Stimulated activated CD4-positive, alpha-beta T cell treated with anti-CD3 and anti-CD28 coated beads, Interleukin-1b, Interleukin-23, amount 100 ng/mL, for 1 hour (primary cell): ENCODE measurements at places on chromosomes 1 and 21.

GRCh38 chr21:45513741-45514310 lies 28.4 kb downstream of the SLC19A1 start:
- DNase-seq = no peak

- no peak for DNase-seq
Measured at GRCh38 chr1:173488001-173488400, 10.9 kb downstream of the PRDX6 start.

DNA sequence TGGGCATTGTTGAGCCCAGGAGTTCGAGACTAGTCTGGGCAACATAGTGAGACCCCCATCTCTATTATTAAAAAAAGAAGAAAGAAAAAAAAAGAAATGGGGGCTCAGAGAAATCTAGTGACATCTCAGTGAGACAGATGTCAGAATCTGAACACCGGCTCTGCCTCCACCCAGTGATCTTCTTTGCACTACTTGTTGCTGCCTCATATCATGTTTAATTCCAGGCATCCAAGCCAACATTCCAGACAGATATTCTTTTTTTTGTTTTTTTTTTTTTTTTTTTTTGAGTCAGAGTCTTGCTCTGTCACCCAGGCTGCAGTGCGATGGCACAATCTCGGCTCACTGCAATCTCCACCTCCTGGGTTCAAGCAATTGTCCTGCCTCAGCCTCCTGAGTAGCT lies 5.0 kb upstream of the ARL8A start:
- no peak for DNase-seq

DNA sequence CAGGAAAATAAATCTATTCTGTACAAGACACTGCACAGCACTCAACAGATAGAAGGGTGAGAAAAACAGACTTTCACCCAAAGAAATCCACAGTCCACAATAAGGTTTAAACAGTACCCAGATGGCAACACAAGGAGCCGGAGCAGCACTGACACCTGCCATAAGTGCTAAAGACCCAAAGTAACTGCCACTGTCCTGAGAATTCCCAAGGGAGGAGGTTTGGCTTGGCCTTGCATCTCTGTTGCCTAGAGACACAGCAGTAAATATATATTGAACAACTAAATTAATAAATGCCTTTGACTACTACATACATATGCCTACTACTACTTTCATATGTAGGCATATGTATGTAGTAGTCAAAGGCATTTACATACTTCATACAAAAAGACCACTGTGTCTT lies 68.0 kb downstream of the VAV3 start:
- DNase-seq = no peak

- DNase-seq = no peak
Measured at GRCh38 chr1:60227601-60228000, 154.0 kb upstream of the C1orf87 start.

GRCh38 chr1:118958140-118958539 lies 30.0 kb downstream of the TBX15 start:
- no peak for DNase-seq

DNA sequence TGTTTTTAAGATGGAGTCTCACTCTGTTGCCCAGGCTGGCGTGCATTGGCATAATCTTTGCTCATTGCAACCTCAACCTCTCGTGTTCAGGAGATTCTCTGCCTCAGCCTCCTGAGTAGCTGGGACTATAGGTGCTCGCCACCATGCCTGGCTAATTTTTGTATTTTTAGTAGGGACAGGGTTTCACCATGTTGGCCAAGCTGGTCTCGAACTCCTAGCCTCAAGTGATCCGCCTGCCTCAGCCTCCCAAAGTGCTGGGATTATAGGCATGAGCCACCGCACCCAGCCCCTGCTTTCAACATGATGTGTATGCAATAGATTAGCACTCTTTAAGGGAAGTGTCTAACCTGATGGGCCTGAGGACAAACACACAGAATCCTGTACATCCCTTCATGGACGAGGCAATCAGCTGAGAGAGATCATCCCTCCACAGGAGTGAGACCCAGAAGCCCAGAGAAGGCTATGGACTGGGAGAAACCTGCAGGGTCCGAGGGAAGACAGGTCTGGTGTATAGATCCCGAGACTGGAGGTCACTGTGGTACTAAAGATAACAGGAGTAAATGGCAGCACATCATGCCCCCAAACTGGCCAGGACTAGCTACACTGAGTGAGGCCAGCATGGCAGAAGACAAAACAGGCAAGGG lies 5.6 kb upstream of the DEGS1 start:
- DNase-seq = no peak

DNA sequence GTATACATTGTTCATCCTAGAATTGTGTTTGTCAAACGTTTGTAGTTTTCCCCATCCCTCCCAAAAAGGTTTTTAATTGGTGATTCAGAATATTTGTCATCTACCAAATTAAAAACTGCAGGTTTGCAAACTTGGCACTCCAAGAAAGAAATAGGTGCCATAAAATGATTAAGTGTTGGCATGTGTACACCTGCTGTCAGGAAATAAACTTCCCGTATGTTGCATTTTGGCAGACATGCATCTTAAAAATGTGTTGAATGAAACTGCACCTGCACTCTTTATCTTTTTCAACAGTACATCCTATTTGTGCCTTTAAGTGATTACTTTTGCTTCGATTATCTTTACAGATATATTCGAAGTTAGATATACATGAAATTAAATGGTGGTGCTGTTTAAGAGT lies 7.3 kb downstream of the B3GALT2 start:
- no peak for DNase-seq

DNA sequence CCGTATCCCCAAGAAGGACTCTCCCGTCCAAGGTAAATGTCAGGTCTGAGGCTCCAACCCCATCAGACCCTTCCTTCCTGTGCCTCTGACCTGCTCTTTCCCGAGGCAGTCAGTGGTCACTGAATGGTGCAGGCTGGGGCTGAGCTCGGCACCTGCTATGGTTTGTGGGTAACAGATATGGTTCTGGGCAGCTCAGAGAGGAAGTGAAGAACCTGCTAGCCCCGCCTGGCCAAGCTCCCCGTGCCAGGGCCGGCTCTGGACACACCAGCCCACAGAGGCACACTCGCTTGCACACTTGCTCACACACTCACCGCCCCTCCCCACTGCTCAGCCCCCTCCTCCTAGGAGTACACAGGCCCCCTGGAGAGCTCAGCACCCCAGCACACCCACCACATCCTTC lies 16.4 kb downstream of the NCMAP start:
- no peak for DNase-seq

GRCh38 chr21:36097427-36098181 lies 27.8 kb downstream of the CBR1 start:
- DNase-seq = no peak

DNA sequence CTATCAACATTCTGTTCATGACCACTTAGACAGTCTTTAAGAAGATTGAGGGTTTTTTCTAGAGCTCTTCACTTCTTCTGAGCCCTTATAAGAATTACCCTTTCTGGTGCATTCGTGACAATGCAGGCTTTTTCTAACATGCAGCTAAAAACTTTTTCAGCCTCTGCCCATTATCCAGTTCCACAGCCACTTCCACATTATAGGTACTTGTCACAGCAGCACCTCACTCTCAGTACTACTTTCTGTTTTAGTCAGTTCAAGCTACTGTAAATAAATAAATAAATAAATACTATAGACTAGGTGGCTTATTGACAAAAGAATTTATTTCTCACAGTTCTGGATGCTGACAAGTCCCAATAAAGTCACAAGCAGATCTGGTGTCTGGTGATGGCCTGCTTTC lies 284.4 kb upstream of the PKN2 start:
- DNase-seq = no peak

GRCh38 chr1:210938416-210938925 lies 195.5 kb downstream of the KCNH1 start:
- DNase-seq = no peak
